ENCODE measurements at places on chromosomes 4 and X. TPM values are rescaled to one million over a fixed set of nuclear protein-coding genes. Genes with fewer than 3 reads are reported as not detected.

F8A2 gene
- total RNA-seq = not detected

ABCB7 gene
- total RNA-seq = 25.6 TPM

HNRNPDL gene
- 123 TPM for total RNA-seq

GABRE gene
- total RNA-seq = 41.8 TPM

VEGFC gene
- 6.8 TPM for total RNA-seq

PPP1R2C gene
- total RNA-seq = not detected

DMRTC1 gene
- not detected for total RNA-seq

BMP3 gene
- total RNA-seq = 1.6 TPM

ATP2B3 gene
- 0.52 TPM for total RNA-seq

DOK7 gene
- 9.9 TPM for total RNA-seq

RIPPLY1 gene
- total RNA-seq = not detected

BEND2 gene
- total RNA-seq = not detected

PABPC1L2B gene
- total RNA-seq = not detected

DBET gene
- total RNA-seq = not detected

UGT2A1 gene
- under 0.01 TPM for total RNA-seq

FOXR2 gene
- not detected for total RNA-seq

PLXNB3 gene
- 1.0 TPM for total RNA-seq

TRIM60 gene
- total RNA-seq = not detected

HS3ST1 gene
- under 0.01 TPM for total RNA-seq

GLRA2 gene
- total RNA-seq = 1.0 TPM

SUPT20HL1 gene
- total RNA-seq = not detected

SFRP2 gene
- 14.6 TPM for total RNA-seq

HSFX1 gene
- total RNA-seq = under 0.01 TPM

PPP2R3B gene
- 172 TPM for total RNA-seq

FATE1 gene
- total RNA-seq = 0.52 TPM

UGT2B7 gene
- total RNA-seq = not detected

USP46 gene
- 16.7 TPM for total RNA-seq

KLHL5 gene
- 15.1 TPM for total RNA-seq

APEX2 gene
- total RNA-seq = 2.1 TPM

PPEF1 gene
- total RNA-seq = 1.0 TPM

SH2D1A gene
- total RNA-seq = 1.0 TPM

OFD1 gene
- 7.3 TPM for total RNA-seq

XAGE1A gene
- total RNA-seq = not detected

CYLC1 gene
- total RNA-seq = not detected

FHL1 gene
- total RNA-seq = 888 TPM

CT45A2 gene
- 0.52 TPM for total RNA-seq

GLRB gene
- 5.2 TPM for total RNA-seq

FAAH2 gene
- total RNA-seq = not detected

CXCR3 gene
- not detected for total RNA-seq

SYNPO2 gene
- total RNA-seq = 34.4 TPM

FMR1NB gene
- not detected for total RNA-seq

CPLX1 gene
- not detected for total RNA-seq

SATL1 gene
- total RNA-seq = under 0.01 TPM

FHDC1 gene
- 3.7 TPM for total RNA-seq

STK32B gene
- total RNA-seq = 5.7 TPM

SPANXN3 gene
- not detected for total RNA-seq

ASMT gene
- not detected for total RNA-seq

NPY2R gene
- total RNA-seq = not detected

SERTM2 gene
- 0.52 TPM for total RNA-seq

EDA2R gene
- total RNA-seq = 1.0 TPM

IL9R gene
- not detected for total RNA-seq

BANK1 gene
- 0.52 TPM for total RNA-seq

TCEAL3 gene
- total RNA-seq = 2.6 TPM

BBS12 gene
- total RNA-seq = 4.2 TPM

CSAG1 gene
- total RNA-seq = not detected
